ENCODE measurements at places on chromosomes 12 and 14.
A peak's percentile ranks its signal among the peaks of the same experiment; 100 is the strongest.

- DNase-seq: no peak
These were observed 182.7 kb upstream of the EEA1 start for GRCh38 chr12:93111773-93112172.

GRCh38 chr14:103697206-103697602 is 18.0 kb downstream of the XRCC3 start:
- DNase-seq: no peak

GRCh38 chr12:15886372-15887042 is 4.3 kb downstream of the STRAP start:
- no peak for DNase-seq

- no peak for DNase-seq
These were observed 179.0 kb downstream of the CALM1 start for GRCh38 chr14:90575781-90576180.

DNA sequence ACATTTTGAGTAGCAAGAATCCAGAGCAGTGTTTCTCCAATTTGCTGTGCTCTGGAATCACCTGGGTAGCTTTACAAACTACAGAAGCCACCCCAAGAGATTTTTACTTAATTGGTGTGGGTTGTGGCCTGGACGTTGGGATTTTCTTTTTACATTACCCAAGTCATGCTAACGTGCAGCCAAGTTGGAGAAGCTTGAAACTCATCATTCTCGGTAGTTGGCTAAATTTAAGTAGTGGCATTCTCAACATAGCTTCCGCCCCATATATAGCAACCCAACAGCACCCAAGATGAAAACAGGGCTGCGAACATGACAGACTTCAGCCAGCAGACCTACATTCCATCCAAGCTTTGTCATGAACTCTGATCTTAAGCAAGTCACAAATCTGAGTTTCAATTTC is 25.0 kb downstream of the DAD1 start:
- no peak for DNase-seq

DNA sequence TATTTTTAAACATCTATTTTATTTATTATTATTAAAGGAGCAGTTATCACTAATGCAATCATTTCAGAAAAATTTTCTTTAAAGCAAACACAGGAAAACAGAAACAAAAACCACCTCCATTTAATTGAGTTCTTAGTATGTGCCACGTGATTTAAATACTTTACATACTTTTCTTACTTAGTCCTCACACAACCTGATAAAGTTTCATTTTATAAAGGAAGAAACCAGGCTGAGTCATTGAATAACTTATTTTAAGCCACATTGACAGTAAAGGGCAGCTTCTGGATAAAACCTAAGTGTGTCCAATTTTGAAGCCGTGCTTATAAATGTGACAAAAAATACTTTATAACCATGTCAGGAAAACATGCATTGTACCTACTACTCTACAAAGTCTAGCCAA is 57.1 kb upstream of the PCED1B start:
- DNase-seq: no peak

GRCh38 chr12:20656600-20656999 is 38.5 kb upstream of the SLCO1C1 start:
- no peak for DNase-seq

GRCh38 chr12:26564391-26564790 is 268.6 kb downstream of the ITPR2 start:
- no peak for DNase-seq

- DNase-seq: peak; percentile 8
These were observed 39.2 kb downstream of the EFCAB11 start for GRCh38 chr14:89915114-89915878.

- peak; percentile 1 for DNase-seq
These were observed 696 bp upstream of the GPHN start for GRCh38 chr14:66507181-66507721.

- DNase-seq: no peak
These were observed 767.7 kb downstream of the LRFN5 start for GRCh38 chr14:42374332-42374731.

DNA sequence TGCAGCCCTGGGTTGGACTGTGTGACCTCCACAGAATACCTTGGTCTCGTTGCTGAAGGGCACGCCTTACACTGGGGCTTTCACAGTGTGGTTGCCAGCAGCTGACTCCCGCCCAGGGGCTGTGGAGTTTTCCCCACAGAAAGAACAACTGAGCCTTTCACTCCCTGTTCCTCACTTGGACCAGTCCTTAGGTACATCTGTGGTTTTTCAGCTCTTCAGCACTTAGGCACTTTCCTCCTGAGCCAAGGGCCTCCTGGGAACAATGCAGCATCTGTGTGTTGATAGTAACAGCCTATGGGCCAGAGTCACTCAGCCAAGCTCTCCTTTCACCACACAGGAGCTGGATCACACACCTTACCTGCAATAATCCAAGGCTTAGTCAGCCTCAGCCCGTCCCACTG is 25.0 kb downstream of the ERP27 start:
- no peak for DNase-seq

- no peak for DNase-seq
These were observed 2.6 kb downstream of the VEZT start for GRCh38 chr12:95220190-95220589.

- DNase-seq: no peak
These were observed 87.8 kb downstream of the ZFP36L1 start for GRCh38 chr14:68704736-68705720.

GRCh38 chr14:68819260-68819691 is 26.4 kb upstream of the ZFP36L1 start:
- DNase-seq: no peak

DNA sequence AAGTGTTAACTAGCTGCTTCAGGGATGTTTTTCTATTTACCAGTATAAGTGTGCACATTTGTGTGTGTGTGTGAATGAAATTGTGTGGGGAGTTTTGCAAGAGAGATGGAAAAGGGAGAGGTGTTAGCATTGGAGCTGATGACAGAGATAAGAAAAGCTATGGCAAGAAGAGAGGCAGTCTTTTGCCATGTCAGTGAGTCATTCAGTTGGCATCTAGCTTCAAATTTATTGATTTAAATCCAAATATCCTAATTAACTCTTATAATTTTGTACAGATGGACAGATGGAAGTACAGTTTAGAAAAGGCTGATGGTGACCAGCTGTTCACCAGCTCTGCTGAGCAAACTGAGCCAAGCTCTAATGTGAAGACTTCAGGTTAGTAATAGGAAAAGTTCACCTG is 3.3 kb upstream of the BHLHE41 start:
- no peak for DNase-seq

GRCh38 chr14:96452684-96453083 is 49.5 kb upstream of the PAPOLA start:
- no peak for DNase-seq

DNA sequence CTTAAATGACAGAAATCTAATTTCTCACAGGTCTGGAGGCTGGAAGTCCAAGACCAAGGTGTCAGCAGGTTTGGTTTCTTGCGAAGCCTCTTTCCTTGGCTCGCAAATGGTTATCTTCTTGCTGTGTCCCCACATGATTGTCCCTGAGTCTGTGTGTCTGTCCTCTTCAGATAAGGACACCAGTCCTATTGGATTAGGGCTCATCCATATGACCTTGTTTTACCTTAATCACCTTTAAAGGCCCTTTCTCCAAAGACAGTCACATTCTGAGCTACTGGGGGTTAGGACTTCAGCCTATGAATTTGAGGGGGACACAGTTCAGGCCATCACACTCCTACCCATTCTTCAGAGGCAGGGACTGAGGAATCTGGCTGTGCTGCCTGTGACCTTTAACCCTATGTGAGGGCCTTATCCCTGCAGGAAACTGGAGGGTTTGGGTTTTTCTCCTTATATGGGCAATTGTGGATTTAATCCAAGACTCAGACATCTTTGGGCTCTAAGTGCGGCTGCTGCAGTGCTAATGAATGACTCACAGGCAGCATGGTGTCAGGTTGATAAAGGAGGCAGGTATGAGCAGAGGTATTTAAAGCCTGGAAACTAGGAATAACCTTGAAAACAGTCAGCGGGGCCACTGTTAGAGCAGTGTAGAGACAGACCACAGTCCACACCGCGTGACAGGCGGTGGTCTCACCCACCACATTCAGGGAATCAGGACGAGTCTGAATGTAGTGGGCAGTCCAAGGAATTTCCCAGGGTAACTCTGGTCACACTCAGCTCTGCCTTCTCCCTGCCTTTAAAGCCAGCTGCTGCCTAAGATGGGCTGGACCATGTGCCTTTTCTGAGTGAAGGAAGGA is 10.2 kb downstream of the TPCN1 start:
- no peak for DNase-seq

GRCh38 chr14:36510874-36511273 is 9.2 kb downstream of the NKX2-1 start:
- no peak for DNase-seq

DNA sequence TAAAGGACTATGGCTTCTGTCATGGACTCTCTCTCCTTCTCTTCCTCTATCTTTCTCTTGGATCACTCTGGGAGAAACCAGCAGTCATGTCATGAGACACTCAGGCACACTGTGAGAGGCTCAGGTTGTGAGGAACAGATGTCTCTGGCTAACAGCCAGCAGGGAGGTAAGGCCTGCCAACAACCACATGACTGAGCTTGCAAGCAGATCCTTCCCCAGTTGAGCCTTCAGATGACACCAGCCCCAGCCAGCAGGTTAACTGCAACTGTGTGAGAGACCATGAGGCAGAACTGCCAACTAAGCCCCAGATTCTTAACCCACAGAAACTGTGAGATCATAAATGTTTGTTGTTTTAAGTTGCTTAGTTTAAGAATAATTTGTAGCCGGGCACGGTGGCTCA is 90.6 kb downstream of the VCPKMT start:
- no peak for DNase-seq

GRCh38 chr12:68203460-68203875 is 22.1 kb downstream of the IL26 start:
- DNase-seq: no peak

DNA sequence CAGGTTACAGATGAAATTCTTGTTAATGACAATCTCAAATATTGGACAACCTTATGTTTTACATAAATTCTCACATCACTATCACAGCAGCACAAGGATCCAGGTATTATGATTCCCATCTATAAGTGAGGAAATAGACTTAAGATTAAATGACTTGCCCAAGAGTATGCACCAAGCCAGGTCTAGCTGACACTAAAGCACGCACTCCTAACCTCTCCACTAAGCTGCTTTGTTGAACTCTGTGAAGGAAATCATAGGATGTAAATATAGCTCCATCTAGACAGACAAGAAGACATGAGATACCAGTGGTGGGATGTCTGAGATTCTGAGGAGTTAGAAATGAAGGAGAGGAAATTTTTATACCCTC is 87.9 kb downstream of the PHLDA1 start:
- DNase-seq: no peak

GRCh38 chr14:91164676-91165075 is 50.8 kb downstream of the DGLUCY start:
- DNase-seq: no peak

DNA sequence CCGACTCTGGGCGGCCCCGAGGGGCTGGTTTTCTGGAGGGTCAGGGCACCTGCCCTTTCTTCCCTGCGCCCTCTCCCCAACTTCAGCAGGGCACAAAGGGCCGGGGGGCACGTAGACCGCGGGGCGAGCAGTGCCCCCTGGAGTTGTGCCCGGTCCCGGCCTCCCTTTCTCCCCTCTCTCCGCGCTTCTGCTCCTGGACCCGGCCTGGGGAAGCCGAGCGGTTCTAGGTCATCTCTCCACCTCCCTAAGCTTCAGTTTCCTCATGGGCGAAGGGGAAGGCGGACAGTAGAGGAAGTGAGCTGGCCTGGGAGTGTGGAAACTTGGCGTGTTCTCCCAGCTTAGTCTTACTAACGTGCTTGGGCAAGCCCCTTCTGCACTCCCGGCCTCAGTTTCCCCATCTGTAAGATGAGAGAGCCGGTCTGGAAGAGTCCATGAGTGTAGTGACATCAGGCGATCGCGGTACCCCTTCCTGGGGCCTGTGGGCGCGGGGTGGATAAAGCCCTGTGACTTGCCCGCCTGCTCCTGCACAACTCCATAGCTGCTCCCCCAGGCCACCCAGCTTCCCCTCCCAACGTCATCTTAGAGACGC is 158.6 kb upstream of the PARP11 start:
- DNase-seq: no peak

- DNase-seq: no peak
These were observed 15.7 kb upstream of the KCNA1 start for GRCh38 chr12:4894019-4894418.

DNA sequence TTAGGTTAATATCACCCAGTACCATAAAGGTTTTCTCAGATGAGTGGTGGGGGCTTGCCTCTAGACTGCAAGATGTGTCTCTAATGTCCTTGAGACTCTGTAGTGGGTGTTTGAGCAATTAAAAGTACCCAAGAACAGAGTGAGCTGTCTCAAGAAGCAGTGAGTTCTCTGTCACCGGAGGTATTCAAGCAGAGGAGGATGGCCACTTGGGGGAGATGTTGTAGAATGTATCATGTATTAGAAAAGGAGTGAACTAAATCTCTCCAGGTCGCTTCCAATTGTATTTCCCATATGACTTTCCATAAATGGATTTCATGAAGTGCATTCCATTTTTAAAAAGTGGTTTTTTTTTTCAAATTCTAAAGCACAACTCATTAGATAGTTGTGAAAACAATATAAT is 35.0 kb downstream of the SLC17A8 start:
- DNase-seq: no peak

- no peak for DNase-seq
These were observed 182.7 kb upstream of the E2F7 start for GRCh38 chr12:77248036-77248435.

DNA sequence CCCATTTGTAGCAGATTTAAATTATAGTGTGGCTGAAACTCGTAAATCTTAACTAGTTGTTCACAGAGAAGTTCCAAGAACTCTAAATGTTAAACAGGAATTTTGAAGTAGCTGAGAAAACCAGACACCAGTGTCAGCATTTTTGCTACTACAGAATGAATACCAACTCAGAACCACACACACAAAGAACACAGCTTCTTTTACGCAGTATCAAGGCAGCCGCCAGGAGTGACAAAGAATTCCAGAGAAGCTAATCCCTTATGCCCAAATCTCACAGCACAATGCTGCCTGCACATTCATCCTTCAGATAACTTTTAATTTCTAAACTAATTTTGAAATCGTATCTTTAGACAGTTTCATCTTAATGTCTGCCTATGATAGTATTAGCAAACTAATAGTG is 37.4 kb downstream of the SLC6A15 start:
- DNase-seq: no peak

DNA sequence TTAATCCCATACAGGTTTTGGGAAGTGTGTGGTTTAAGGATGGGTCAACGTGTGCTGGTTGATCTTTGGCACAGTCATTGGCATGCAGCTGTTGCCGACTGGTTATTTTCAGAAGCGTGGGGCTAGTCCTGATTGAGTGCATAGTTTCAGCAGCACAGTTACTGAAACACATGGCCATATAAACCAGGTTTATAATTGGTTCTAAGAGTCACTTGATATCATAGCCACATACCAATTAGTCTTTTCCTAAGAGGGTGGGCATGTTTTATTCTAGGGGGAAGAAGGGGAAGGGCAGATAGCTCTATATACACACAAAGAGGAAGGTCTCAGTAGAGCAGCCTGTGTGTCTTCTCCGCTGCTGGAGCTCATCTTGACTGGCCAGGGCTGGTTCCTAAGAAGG is 11.0 kb upstream of the RPS6KL1 start:
- no peak for DNase-seq

- no peak for DNase-seq
These were observed 52.6 kb downstream of the CALM1 start for GRCh38 chr14:90449411-90449810.

- no peak for DNase-seq
These were observed 102.7 kb upstream of the DACT1 start for GRCh38 chr14:58535044-58535443.
